ENCODE measurements at places on chromosomes 6 and 20.

GRCh38 chr20:3994125-3994524, 21.2 kb downstream of the RNF24 start:
- no peak for DNase-seq

DNA sequence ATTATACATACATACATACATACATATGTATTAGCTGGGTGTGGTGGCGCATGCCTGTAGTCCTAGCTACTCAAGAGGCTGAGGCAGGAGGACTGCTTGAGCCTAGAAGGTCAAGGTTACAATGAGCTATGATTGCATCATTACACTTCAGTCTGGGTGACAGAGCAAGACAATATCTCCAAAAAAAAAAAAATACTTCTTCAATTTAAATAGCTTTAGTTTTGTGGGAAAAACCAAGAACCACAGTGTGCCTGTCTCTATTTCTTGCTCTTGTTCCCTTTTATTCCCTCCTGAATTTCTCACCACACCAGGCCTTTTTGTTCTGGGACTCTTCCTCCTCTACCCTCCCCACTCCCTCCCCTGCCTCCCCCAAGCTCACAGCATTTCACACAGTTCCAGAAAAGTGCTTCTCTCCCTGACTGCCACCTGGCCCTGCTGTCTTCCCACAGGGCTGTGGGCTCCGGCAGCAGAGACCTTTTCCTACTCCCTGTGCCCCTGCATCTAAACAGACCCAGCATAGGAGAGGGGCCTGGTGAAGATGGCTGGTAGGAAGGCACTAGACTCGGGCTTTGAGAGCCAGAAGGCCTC, 1.3 kb downstream of the C20orf203 start:
- DNase-seq: no peak

GRCh38 chr20:58523971-58524315, 8.7 kb upstream of the APCDD1L start:
- DNase-seq: no peak

DNA sequence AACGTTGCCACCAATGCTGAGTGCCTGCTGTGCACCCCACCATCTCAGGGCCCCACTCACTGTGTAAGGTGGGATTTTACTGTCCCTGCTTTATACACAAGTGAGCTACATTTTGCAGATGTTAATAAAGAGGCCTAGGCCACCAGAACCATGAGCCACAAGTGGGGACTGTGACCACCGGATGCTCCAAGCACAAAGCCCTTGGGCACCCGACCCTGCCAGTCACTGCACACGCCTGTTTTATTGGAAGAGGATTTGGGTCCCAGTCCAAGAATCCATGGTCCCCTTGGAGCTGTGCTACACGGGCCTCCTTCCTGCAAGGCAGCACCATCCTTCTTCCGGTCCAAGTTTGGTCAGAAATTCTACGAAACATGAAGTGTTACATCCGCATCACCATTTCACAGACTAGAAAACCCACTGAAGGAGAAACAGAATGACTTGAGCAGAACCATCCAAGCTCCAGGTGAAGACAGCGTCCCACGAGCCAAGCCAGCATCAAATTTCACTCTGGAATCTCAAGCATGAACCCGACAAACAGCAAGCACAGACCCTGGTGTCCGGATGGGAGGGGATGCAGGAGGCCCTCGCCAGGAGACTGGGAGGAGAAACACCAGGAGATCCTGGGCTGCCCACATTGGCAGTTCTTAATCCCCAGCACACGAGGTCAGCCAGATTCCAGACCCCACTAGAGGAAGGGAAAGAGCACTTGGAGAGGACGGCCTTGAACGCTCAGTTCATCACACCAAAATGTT, 226.9 kb downstream of the DLL1 start:
- DNase-seq: no peak

DNA sequence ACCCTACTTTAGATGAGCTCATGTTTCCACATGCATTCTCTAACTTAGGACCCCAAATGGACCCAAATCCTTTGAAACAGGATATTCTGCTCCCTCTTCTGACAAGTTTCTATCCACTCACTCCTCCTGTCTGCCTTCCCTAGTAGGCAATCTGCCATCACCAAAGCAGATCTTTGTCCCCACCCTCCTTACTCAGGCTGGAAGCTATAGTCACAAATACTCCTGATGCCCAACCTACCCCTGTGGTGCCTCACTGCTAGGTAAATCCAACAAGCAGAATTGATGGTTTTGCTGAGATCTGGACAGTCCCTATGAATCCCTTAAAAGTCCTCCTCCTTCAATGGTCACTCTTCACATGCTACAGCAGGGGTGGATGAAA, 21.7 kb downstream of the ELOVL5 start:
- DNase-seq: no peak

DNA sequence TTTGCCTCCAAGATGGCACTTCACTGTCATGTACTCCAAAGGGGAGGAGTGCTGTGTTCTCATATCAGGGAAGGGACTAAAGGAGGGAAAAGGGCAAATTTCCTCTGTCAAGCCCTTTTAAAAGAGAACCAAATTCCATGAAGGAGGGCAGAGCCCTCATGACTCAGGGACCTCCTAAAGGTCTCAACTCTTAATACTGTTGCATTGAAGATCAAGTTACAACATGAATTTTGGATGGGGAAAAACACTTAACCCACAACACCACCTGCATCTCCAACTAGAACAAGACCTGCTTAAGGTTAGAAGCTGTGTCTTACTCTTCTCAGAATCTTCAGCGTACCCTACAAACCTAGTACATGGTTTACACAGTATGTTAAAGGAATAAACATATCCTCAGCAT, 23.7 kb upstream of the FBXO30 start:
- no peak for DNase-seq

DNA sequence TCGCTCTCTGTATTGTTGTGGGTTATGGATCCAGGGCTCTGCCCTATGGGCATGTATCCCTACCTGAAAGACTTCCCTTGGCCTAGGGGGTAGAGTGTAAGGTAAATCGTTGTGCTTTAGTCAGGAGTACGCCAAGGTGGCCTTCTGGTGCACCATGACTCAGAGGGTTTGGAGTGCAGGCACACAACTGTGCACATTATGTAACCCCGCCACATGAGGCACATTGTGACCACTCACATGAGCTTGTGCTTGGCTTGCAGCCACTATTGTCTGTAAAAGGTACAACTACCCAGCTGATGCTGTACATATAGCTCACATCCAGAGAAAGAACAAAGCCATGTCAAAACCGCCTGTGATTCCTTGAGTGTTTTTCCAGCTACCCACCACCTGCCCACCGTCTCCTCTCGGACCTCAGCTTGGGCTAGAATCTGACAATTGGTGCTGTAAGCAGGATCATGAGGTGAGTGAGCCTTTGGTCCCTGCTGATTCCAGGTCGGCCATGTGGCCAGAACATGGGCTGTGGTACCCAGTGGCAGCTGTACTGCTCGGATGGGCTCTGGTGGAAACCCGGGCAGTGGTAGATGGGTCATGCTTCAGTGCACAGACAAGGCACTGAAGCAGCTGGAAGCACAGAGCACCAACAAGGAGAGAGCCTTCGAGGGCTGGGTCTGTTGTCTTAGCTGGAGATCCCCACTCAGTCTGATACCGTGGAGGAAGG, 33.8 kb downstream of the HDDC2 start:
- DNase-seq: no peak

DNA sequence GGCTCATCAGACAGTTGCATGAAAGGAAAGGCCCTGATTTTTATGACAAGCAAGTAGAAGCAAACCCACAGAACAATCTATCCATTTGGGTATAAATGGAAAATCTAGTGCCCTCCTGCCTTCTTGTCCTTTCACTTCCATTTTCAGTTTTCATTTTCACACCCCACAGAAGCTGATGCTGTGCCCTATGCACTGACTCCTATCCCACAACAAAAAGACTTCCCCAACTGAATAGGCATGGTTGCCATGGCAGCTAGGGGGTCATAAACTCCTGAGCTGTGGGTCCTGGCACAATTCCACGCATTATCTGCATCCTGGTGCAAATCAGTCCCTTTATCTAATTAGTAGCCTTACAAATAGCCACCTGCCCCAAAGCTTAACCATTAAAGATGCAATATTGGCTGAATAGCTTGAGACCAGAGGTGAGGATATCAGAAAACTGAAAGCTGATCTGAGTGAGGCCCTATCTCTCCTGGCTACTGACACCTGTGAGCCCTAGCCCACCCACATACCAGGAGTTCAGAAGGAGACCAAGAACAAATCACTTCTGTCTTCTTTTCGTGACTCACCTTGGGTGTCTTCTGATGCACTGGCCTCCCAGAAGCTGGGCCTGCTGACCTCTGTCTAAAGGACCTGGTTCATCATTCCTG, 34.9 kb upstream of the HEY2 start:
- DNase-seq: no peak

- no peak for DNase-seq
Measured at GRCh38 chr6:91079969-91080368, 493.1 kb upstream of the MAP3K7 start.

DNA sequence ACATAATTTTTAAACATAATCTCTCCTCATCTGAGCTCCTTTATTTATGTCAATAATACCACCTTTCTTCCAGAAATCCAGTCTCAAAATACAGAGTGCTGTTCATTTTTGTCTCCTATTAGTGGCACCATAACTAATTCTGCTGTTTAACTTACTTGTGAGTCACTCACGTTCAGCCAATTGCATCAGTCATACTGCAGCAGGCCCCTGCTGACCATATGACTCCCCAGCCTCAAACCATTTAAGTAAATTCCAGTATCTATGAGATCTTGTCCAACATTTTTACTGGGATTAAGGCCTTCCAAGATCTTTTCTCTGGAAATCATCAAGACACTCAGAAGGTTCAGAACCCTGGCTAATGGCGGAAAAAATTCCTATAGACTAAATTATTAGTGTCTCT, 982.2 kb upstream of the MAP3K7 start:
- no peak for DNase-seq

DNA sequence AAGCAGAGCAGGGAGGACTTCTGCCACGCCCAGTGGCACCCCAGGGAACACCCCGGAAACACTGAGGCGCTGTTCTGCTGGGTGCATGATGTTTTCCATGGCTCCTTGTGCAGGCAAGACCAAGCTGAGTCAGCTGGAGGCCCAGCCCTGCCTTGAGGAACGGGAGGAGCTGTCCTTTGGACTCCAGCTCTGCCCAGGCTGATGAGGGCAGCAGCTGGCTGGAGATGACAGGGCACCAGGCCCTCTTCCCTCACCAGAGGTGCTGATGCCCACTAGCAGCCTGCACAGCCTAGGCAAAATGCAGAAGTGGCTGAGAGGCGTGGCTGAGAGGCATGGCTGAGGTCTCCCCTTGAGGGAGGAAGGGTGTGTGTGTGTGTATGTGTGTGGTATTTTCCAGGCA, 2.4 kb downstream of the C6orf132 start:
- no peak for DNase-seq

- no peak for DNase-seq
Measured at GRCh38 chr6:106894978-106895702, 79.4 kb downstream of the CD24 start.

DNA sequence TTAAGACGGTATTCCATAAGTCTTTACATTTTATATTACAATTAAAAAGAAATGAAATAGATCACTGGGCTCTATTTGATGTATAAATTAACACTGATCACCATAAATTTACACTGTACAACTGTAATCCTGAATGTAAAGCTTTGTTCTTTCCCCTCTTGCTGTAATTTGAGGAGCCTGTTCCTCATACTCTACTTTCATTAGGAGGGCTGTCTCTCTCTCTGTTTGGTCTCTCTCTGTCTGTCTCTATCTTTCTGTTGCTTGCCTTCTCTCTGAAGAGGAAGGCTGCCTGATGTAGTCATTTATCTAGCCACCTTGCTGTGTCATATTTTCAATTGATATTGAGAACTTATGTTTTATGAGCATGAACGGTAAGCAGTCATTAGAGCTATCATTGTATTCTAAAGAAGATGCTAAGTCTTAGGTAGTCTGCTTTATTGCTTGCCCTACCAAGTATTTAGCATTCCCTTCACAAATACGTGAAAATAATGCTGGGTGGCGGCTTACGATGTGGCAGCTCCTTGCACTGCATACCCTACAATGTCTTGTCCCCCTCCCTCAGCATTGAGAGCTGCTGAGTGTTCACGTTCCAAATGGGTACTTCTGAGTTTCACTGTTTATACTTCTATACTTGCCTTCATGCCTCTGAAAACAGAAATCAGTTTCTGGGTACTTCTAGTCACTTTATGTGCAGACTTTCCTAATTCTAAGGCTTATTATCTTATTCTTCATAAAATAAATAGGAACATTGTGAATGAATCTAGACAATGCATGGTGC, 205.5 kb downstream of the NKAIN2 start:
- DNase-seq: no peak

- DNase-seq: no peak
Measured at GRCh38 chr6:34305497-34305896, 56.7 kb upstream of the SMIM29 start.

DNA sequence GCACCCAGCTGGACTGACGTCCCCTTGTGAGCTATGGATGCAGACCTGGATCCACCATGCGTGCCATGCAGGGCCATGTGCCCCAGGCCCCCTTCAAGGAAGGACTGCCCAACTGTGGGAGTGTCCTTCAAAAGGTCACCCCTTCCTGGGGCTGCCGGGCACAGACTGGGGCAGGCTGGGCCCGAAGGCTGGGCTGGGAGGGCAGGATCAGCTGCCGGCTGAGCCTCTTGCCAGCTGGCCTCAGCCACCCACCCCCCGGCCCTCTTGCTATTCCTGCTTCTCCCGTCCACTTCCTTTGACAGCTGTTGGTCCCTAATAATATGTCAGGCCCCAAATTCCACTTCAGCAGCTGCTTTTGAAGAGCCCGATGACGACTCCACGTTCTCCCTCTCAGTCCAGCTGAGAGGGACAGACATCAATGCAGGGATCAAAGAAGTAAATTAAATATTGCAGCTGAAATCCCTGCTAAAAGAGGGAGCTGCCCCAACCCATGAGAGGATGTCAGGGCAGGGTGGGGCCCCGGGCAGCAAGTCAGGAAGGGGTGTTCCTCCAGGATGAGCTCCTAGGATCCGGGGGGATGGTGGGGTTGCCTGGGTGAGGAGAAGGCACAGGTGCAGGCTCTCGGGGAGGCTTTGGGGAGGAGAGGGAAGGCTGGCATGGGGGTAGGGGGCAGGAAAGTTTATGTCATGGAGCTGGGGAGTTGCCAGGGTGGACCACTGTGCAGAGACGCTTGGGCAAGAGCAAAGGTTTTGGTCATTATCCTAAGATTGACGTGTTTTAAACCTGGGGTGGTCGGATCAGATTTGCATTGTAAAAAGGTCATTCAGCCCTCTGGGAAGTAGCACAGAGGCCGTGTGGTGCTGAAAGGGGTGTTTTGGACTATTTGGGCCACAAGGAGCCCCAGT, 185.0 kb downstream of the ANKRD60 start:
- no peak for DNase-seq

DNA sequence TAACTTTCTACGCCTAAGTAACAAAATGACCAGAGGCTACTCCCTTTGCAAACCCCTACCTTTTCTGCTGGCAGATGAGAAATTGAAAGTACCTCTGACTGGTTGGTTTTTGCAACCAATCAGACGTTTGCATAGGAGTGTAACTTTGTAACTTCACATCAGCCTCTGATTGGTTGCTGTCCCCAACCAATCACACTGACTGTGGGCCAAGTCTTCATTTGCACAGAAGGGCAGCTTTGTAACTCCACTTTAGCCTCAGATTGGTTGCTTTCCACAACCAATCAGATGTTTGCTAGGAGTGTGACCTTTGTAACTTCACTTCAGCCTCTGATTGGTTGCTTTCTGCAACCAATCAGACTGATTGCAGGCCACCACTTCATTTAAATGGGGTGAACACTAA, 89.1 kb downstream of the ME1 start:
- DNase-seq: no peak
